Activated CD4-positive, alpha-beta T cell treated with anti-CD3 and anti-CD28 coated beads, Interleukin-2, amount 10 ng/mL, durations not matched to agents 24 days and 14 days (primary cell): ENCODE measurements at places on chromosomes 13 and 19. TPM values are rescaled to one million over a fixed set of nuclear protein-coding genes. Genes with fewer than 3 reads are reported as not detected.

- H3K4me1 ChIP-seq = no peaks in the 10 kb centered on the region
- no peak for DNase-seq
- H3K4me3 ChIP-seq = no peak overlapping the region
- H3K36me3 ChIP-seq = no peaks in the 10 kb centered on the region
- H3K27ac ChIP-seq = no peak overlapping the region
- H3K27me3 ChIP-seq = peaks cover 17% of the 10 kb centered on the region
Observed at GRCh38 chr13:25062479-25062878, 33.5 kb upstream of the PABPC3 start.

DNA sequence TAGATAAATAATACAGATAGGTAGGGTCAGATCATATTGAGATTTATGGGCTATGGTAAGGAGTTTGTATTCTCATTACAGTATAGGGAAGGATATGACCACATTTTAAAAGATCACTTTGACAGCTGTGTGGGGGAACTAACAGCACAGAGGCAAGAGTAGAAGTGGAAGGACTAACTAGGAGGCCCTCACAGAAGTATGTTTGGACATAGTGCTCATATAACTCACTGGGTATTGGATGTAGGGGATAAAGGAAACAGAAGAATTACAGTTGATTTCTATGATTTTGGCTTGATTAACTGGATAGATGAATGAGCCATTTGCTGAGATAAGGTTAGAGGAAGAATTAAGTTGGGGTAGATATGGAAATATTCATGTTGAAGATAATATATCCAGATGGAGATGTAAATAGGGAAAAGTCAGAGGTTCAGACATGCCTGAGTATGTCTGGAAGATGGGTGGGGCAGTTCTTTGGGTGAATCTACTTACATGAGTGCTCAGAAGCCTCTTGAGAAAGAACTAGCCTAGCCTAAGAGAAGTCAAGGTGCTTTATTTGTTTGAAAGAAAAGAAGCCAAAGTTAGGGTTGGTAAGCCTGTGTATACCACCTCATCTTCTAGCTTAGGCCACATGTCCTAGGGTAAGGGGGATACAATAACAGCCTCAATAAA is 133.4 kb downstream of the NDFIP2 start:
- H3K27me3 ChIP-seq = peaks cover 5% of the 10 kb centered on the region

GRCh38 chr19:39144290-39145071 is 18.9 kb downstream of the PAK4 start:
- no peak for DNase-seq
- H3K4me1 ChIP-seq = peaks cover 8% of the 10 kb centered on the region
- no peak overlapping the region for H3K27ac ChIP-seq
- H3K36me3 ChIP-seq = no peaks in the 10 kb centered on the region
- no peaks in the 10 kb centered on the region for H3K27me3 ChIP-seq

DNA sequence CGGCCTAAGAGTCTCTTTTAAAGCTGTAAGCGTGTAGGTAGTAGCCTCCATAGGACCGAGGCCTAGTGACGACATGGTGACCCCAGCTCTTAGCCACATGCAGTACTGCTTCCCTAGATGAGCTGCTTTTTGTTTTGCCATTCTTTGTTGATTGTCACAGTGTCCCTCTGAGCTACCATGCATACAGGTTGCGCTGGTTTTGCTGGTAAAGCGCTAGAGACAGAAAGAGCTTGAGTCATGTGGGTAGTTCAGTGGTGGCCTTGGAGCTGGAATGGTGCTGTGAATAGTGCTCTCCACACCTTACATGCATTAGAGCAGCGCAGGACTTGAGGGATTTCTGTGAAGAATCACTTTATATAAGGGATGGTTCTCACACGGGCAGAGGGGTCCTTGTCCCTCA is 5.1 kb downstream of the HNRNPM start:
- no peaks in the 10 kb centered on the region for H3K27me3 ChIP-seq
- H3K4me3 ChIP-seq = peak overlapping the region; percentile 5
- H3K27ac ChIP-seq = no peak overlapping the region
- DNase-seq = no peak
- H3K36me3 ChIP-seq = peaks cover 47% of the 10 kb centered on the region
- peaks cover 50% of the 10 kb centered on the region for H3K4me1 ChIP-seq

DNA sequence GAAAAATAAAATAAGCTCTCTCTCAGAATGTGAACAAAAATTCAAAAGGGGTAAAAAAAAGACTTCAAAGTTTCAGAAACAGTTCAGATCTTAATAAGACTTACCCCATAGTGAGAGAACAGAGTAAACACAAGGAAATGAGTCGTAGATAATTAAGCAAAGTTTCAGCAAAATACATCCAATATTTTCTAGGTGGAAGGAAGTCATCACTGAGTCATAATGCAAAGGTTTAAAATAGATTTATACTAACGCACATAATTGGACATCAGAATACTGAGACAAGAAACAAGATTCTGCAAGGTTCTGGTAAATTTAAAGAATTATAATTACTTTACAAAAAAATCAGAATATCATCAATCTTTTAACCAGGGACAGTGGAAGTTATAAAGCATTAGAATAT is 1370.7 kb upstream of the ATXN8OS start:
- H3K27me3 ChIP-seq = no peaks in the 10 kb centered on the region
- H3K36me3 ChIP-seq = no peaks in the 10 kb centered on the region
- H3K4me3 ChIP-seq = no peak overlapping the region
- no peaks in the 10 kb centered on the region for H3K4me1 ChIP-seq
- no peak for DNase-seq
- no peak overlapping the region for H3K27ac ChIP-seq

KLC3 gene
- total RNA-seq = not detected in 2 replicates

GRCh38 chr13:107020393-107020792 is 452.5 kb upstream of the ARGLU1 start:
- no peaks in the 10 kb centered on the region for H3K4me1 ChIP-seq
- no peak overlapping the region for H3K4me3 ChIP-seq
- no peaks in the 10 kb centered on the region for H3K36me3 ChIP-seq

GRCh38 chr19:5452594-5453565 is 2.3 kb upstream of the ZNRF4 start:
- no peaks in the 10 kb centered on the region for H3K4me1 ChIP-seq
- H3K36me3 ChIP-seq = no peaks in the 10 kb centered on the region
- H3K27me3 ChIP-seq = no peaks in the 10 kb centered on the region
- H3K4me3 ChIP-seq = no peak overlapping the region

- H3K36me3 ChIP-seq = peaks cover 33% of the 10 kb centered on the region
- peak; percentile 45 for DNase-seq
- no peaks in the 10 kb centered on the region for H3K27me3 ChIP-seq
- no peak overlapping the region for H3K4me3 ChIP-seq
- H3K4me1 ChIP-seq = peaks cover 5% of the 10 kb centered on the region
- no peak overlapping the region for H3K27ac ChIP-seq
Observed at GRCh38 chr13:44967704-44968433, 21.4 kb downstream of the NUFIP1 start.

GRCh38 chr13:46595136-46595884 is 42.3 kb downstream of the LRCH1 start:
- peaks cover 60% of the 10 kb centered on the region for H3K4me1 ChIP-seq
- H3K4me3 ChIP-seq = no peak overlapping the region
- H3K27ac ChIP-seq = no peak overlapping the region
- peaks cover 7% of the 10 kb centered on the region for H3K36me3 ChIP-seq

GRCh38 chr13:49635599-49636433 is 7.5 kb downstream of the ARL11 start:
- H3K27ac ChIP-seq = no peak overlapping the region
- peaks cover 2% of the 10 kb centered on the region for H3K4me1 ChIP-seq
- no peaks in the 10 kb centered on the region for H3K27me3 ChIP-seq
- peak overlapping the region; percentile 34 for H3K4me3 ChIP-seq
- DNase-seq = peak; percentile 73
- no peaks in the 10 kb centered on the region for H3K36me3 ChIP-seq

DNA sequence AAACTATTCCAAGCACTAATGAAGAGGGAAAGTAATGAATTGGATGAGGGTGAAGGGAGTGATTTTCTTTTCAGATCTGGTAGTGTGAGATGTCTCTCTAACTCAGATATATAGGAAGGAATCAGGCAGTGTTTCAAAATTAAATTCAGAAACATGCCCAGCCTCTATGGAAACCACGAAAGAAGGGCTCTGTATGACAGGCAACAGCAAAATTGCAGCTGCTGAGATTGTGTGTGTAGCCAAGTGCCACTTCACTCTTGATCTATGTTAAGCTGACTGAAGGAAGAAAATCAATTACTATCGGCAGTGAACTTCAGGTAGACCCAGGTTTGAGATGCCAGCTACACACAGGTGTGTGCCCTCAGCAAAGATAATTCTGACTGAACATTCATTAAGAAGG is 387.4 kb downstream of the PCDH9 start:
- H3K27ac ChIP-seq = no peak overlapping the region
- no peaks in the 10 kb centered on the region for H3K27me3 ChIP-seq
- DNase-seq = no peak
- H3K36me3 ChIP-seq = no peaks in the 10 kb centered on the region
- no peak overlapping the region for H3K4me3 ChIP-seq
- H3K4me1 ChIP-seq = no peaks in the 10 kb centered on the region

DNA sequence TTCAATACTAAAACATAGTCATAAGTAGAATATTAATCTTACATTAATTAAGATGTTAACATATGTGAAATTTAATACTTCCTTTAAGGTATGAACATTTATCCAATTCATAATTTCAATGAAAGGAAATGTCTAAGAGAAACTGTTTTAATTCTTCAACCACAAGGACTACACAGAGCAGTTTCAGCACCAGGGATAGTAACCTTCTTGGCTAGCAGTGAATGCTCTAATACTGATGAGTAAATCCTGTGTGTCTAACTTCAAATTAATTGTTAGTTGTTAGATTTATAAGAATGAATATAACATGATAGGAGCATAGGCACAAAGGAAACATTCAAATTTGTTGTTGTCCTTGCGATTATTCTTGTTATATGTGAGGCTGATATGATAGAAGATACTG is 15.6 kb upstream of the NBEA start:
- no peaks in the 10 kb centered on the region for H3K36me3 ChIP-seq
- no peaks in the 10 kb centered on the region for H3K27me3 ChIP-seq
- no peak overlapping the region for H3K27ac ChIP-seq

- no peaks in the 10 kb centered on the region for H3K36me3 ChIP-seq
- no peak for DNase-seq
- H3K4me1 ChIP-seq = no peaks in the 10 kb centered on the region
- peaks cover 28% of the 10 kb centered on the region for H3K27me3 ChIP-seq
- no peak overlapping the region for H3K27ac ChIP-seq
- H3K4me3 ChIP-seq = no peak overlapping the region
Observed at GRCh38 chr13:25179832-25180774, 8.0 kb upstream of the AMER2 start.

- no peaks in the 10 kb centered on the region for H3K36me3 ChIP-seq
- H3K27ac ChIP-seq = no peak overlapping the region
- no peak for DNase-seq
- H3K4me1 ChIP-seq = no peaks in the 10 kb centered on the region
Observed at GRCh38 chr13:35524171-35524570, 47.7 kb upstream of the MAB21L1 start.

DNA sequence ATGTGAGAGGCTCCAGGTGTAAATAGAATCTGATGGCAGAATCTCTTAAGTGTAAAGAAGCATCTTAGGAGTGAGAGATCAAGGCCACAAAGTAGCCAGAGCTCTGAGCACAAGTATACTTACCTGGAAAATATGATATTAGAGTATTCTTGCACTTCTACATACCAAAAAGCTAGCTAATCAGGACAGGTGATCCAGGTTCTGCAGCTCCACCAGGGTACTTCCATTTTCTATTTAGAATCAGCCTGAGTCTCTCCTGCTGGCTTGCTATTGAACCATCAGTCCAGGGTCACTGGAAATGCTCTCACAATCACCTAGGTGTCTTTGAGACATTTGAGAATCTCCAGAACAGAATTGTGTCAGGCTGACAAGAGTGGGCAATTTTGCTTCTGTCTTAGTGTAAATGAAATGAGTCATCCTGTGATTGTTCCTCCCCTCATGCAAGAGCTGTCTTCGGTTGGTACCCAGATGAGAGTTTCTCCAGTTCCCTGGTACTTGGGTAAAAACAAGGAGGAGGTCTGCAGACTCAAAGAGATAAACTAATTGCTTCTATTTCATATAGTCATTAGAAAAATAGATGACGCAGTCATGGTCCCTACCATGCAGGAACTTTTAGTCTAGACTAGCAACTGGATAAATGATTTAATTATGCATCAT is 14.6 kb downstream of the ZNF254 start:
- peaks cover 2% of the 10 kb centered on the region for H3K4me1 ChIP-seq
- DNase-seq = no peak
- H3K4me3 ChIP-seq = no peak overlapping the region

COL4A2 gene
- not detected in 2 replicates for total RNA-seq

DNA sequence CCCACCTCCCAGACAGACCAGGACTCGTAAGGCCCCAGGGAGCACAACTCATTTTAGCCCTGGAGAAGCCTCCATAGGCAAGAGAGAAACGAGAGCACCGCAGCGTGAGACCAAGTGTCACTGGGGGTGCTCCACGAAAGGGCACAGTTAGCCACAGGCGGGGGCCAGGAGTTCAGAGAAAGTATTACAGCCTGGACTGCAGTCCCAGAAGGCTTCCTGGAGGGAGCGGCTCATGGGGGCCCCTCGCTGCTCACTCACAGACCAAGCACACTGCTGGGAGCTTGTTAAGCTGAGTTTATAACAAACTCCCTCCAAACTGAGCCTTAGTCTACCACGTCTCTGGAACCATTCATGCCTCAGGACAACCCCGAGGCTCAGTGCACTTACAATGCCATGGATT is 16.5 kb downstream of the ANKRD27 start:
- no peaks in the 10 kb centered on the region for H3K4me1 ChIP-seq
- no peak for DNase-seq
- H3K36me3 ChIP-seq = peaks cover 11% of the 10 kb centered on the region
- H3K27ac ChIP-seq = no peak overlapping the region

- peaks cover 19% of the 10 kb centered on the region for H3K4me1 ChIP-seq
- peak overlapping the region; percentile 93 for H3K27ac ChIP-seq
- no peak for DNase-seq
- H3K27me3 ChIP-seq = no peaks in the 10 kb centered on the region
Observed at GRCh38 chr19:37466277-37466797, 907 bp downstream of the ZNF569 start.

BTBD2 gene
- 25.8 and 30.2 TPM in 2 replicates for total RNA-seq

- H3K36me3 ChIP-seq = no peaks in the 10 kb centered on the region
- H3K4me1 ChIP-seq = peaks cover 3% of the 10 kb centered on the region
- no peak overlapping the region for H3K4me3 ChIP-seq
- DNase-seq = no peak
Observed at GRCh38 chr13:44801990-44802389, 187.3 kb downstream of the NUFIP1 start.

DNA sequence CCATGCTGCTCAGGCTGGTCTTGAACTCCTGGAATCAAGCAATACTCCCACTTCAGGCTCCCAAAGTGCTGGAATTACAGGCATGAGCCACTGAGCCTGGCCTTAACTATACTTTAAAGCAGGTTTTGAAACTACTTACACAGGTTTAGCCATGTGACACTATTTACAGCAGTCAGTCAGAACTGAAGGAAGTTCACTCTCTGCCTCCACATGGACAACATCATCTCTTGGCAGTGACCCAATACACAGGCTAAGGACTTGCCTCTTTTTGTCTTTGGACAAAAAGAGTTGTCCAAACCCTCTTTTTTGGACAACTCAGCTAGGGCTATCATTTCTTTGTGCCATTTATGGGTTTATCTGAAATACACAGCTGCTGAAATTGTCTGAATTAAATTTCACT is 89.0 kb upstream of the CLDN10 start:
- H3K36me3 ChIP-seq = no peaks in the 10 kb centered on the region
- no peak for DNase-seq
- H3K27me3 ChIP-seq = no peaks in the 10 kb centered on the region
- H3K27ac ChIP-seq = no peak overlapping the region
- no peaks in the 10 kb centered on the region for H3K4me1 ChIP-seq
- H3K4me3 ChIP-seq = no peak overlapping the region
